ENCODE measurements at places on chromosomes 3 and 15. TPM values are rescaled to one million over a fixed set of nuclear protein-coding genes. Genes with fewer than 3 reads are reported as not detected.

GRCh38 chr3:14533457-14533958 is 6.6 kb downstream of the GRIP2 start:
- no peak for DNase-seq
- H3K36me3 ChIP-seq: no peaks in the 10 kb centered on the region
- no peak overlapping the region for H3K27ac ChIP-seq
- H3K27me3 ChIP-seq: no peaks in the 10 kb centered on the region
- H3K4me3 ChIP-seq: no peak overlapping the region

DNA sequence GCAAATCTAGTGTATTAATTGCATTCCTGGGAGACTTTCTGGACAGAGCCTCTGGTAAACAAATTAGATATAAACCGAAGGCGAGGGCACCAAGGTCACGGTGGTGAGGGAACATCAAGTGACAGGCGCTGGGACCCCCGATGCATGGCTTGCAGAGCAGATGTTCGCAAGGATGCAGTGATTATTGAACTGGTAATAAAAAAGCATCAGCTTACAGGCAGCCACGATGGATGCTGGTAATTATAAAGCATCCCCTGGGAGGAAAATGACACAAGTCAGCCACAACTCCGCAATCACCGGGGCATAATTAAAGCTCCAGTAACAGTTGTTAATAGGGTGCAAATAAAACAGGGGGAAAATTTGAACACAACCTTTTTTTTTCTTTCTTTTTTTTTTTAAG is 231.1 kb upstream of the DPH6 start:
- no peak overlapping the region for H3K27ac ChIP-seq
- H3K4me3 ChIP-seq: no peak overlapping the region
- no peaks in the 10 kb centered on the region for H3K4me1 ChIP-seq
- H3K27me3 ChIP-seq: no peaks in the 10 kb centered on the region
- no peak for DNase-seq

- no peaks in the 10 kb centered on the region for H3K36me3 ChIP-seq
- DNase-seq: no peak
- no peak overlapping the region for H3K27ac ChIP-seq
- H3K27me3 ChIP-seq: peaks cover 31% of the 10 kb centered on the region
- no peak overlapping the region for H3K4me3 ChIP-seq
Observed at GRCh38 chr15:60003243-60004008, 685 bp upstream of the FOXB1 start.

Gene WDR49
- 0.22 TPM for total RNA-seq

Gene TGM5
- total RNA-seq: not detected

Gene NEK11
- total RNA-seq: 7.2 TPM

GRCh38 chr3:28951772-28952556 is 328.9 kb upstream of the RBMS3 start:
- no peaks in the 10 kb centered on the region for H3K27me3 ChIP-seq
- no peak overlapping the region for H3K4me3 ChIP-seq
- no peak for DNase-seq
- no peaks in the 10 kb centered on the region for H3K4me1 ChIP-seq
- H3K36me3 ChIP-seq: no peaks in the 10 kb centered on the region
- no peak overlapping the region for H3K27ac ChIP-seq

DNA sequence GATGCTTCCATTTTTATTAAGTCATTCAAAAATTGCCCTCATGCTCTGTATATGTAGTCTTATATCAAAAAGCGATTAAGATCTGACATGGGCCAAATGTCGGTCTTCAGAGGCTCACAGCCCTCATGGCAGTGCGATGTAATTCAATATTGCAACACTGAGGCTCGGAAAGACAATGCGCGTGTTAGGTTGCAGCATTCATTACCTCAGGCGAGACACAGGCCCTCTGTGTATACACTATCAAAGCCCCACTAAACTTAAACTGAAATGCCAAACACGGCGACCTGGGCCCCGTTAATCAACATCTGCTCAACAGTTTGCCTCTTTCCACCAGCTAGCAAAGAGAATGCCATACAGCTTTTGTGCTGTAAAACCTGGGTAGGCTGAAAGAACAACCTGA is 413.4 kb downstream of the ERC2 start:
- DNase-seq: no peak
- no peaks in the 10 kb centered on the region for H3K4me1 ChIP-seq
- no peak overlapping the region for H3K27ac ChIP-seq
- no peaks in the 10 kb centered on the region for H3K36me3 ChIP-seq

- no peaks in the 10 kb centered on the region for H3K36me3 ChIP-seq
- H3K27me3 ChIP-seq: no peaks in the 10 kb centered on the region
- no peak for DNase-seq
- no peaks in the 10 kb centered on the region for H3K4me1 ChIP-seq
Observed at GRCh38 chr3:16372362-16373292, 107.6 kb downstream of the OXNAD1 start.

Gene ASB14
- not detected for total RNA-seq

- no peak overlapping the region for H3K27ac ChIP-seq
- no peaks in the 10 kb centered on the region for H3K27me3 ChIP-seq
- DNase-seq: no peak
- no peak overlapping the region for H3K4me3 ChIP-seq
- H3K4me1 ChIP-seq: no peaks in the 10 kb centered on the region
Observed at GRCh38 chr3:145952536-145952935, 208.4 kb downstream of the PLOD2 start.

Gene RHOV
- 16.5 TPM for total RNA-seq

DNA sequence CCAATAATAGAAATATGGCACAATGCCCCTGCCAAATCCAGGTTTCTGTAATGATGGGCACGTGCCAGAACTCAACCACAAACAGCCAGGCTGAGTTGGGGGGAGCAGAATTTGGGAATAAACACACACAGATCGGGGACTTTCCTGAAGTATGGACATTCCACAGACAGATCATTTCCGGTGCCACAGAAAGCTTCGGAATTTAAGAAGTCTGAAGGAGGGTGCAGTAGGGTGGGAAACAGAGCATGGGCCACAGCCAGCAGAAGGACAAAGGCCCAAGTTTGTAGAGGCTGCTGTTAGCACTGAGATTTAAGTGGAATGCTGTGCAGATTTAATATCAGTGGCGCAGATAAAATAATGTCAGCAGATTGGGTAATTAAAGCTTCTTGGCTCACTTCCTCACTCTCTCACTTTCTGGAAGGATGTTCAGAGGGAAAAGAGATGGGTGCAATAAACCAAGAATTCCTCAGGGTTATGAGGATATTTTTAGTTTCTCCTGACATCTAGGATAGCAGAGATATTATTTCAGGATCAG is 67.4 kb downstream of the MYLK start:
- no peaks in the 10 kb centered on the region for H3K4me1 ChIP-seq
- no peak overlapping the region for H3K4me3 ChIP-seq
- H3K27me3 ChIP-seq: no peaks in the 10 kb centered on the region

DNA sequence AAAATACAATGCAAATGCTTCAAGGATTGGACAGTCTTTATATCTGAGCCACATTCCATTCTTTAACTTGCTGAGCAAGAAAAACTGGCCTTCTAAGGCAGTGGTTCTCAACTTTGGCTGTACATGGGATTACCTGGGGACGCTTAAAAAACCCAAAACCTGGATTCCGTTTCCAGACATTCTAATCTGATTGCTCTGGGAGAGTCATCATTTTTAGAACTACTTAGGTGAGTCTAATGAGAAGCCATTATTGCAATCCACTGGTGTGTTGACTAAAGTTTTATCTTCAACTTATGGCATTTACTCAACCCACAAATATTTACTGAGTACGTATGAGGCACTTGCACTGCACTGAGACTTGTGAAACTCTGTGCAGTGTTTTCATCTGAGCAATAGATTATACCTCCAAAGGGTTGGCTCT is 195.7 kb upstream of the ATP11B start:
- H3K36me3 ChIP-seq: no peaks in the 10 kb centered on the region
- H3K27me3 ChIP-seq: no peaks in the 10 kb centered on the region
- H3K4me3 ChIP-seq: no peak overlapping the region
- no peak for DNase-seq
- H3K27ac ChIP-seq: no peak overlapping the region

DNA sequence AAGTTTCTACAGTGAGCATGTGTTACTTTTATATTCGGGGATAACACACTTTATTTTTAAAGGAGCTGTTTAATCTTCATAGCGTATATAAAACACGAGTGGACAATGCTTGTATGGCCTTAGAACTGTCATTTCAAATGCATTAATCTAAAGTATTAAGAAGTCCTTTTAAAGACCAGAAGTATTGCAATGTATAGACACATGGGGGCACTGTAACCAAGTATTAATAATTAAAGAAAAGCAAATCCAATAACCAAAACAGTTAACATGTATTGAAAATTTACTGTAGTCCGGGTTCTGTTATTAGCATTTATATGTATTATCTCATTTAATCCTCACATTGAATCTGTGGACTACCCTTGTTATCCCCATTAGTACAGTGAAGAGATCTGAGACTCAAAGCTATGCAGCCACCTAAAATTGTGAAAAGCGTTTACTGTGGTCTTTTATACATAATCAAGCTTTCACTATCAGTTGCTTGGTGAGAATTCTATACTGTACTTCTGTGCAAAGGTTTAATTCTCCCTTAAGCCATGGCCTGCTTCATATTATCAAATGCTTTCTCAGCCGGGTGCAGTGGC is 10.1 kb downstream of the ARL14 start:
- H3K27me3 ChIP-seq: no peaks in the 10 kb centered on the region
- H3K4me1 ChIP-seq: no peaks in the 10 kb centered on the region
- no peak overlapping the region for H3K4me3 ChIP-seq
- H3K27ac ChIP-seq: no peak overlapping the region
- no peak for DNase-seq
